ENCODE measurements at places on chromosomes 1 and 21.
A peak's percentile ranks its signal among the peaks of the same experiment; 100 is the strongest.

- DNase-seq = no peak
These were observed 20.9 kb upstream of the C2CD2 start for GRCh38 chr21:41974752-41975053.

DNA sequence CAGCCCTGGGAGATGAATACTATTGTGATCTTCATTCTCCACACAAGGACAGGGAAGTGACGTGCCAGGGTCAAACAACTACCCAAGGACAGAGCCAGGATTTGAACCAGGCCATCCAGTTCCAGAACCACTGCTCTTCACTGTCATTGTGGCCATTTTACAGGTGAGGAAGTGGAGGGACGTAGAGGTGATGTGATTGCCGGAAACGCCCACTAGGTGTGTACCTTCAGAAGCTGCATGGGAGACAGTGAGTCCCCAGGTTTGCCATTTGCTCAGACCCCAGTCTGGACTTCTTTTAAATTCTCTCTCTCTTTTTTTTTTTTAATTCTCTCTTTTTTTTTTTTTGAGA, 207.6 kb upstream of the TMEM51 start:
- DNase-seq = no peak

GRCh38 chr1:186735463-186735862, 55.2 kb upstream of the PTGS2 start:
- DNase-seq = no peak

DNA sequence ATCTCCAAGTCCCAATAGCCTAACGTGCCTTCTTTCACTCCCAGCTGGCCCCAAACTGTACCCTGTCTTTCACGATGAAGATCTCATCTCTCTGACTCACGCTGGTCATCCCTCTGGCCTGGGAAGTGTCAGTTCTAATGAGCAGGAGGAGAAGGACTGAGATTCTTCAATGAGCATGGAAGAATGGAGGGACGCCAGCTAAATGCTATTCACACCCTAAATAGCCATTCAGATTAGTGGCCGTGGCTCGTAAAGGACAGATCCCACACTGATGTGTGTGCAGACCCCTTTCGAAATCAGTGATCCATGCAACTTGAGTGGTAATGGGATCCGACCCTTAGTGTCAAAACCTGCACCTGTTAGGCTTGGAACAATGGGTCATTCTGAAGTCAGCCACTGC, 75.9 kb upstream of the SMYD2 start:
- DNase-seq = no peak

- DNase-seq = no peak
These were observed 3.9 kb downstream of the TXNIP start for GRCh38 chr1:145992502-145992936.

DNA sequence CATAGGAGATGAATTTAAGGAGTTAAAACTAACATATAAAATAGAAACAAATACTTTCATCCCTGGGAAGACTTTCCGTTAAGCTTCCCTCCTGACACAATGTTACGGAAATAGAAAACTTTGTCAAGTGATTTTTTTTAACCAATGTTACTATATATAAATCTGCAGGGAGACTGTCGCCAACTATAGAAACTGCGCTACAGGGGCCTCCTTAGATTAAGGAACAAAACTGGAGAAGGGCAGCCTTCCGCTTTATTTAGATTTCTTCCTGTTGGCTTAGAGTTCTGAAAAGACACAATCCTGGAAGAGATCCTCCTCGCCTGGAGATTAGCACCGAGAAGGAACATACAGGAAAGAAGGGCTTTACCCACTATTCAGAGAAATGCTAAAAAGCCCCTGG, 1.5 kb downstream of the MGST3 start:
- DNase-seq = no peak

- DNase-seq = no peak
These were observed 1.3 kb downstream of the TAF5L start for GRCh38 chr1:229624521-229625070.

DNA sequence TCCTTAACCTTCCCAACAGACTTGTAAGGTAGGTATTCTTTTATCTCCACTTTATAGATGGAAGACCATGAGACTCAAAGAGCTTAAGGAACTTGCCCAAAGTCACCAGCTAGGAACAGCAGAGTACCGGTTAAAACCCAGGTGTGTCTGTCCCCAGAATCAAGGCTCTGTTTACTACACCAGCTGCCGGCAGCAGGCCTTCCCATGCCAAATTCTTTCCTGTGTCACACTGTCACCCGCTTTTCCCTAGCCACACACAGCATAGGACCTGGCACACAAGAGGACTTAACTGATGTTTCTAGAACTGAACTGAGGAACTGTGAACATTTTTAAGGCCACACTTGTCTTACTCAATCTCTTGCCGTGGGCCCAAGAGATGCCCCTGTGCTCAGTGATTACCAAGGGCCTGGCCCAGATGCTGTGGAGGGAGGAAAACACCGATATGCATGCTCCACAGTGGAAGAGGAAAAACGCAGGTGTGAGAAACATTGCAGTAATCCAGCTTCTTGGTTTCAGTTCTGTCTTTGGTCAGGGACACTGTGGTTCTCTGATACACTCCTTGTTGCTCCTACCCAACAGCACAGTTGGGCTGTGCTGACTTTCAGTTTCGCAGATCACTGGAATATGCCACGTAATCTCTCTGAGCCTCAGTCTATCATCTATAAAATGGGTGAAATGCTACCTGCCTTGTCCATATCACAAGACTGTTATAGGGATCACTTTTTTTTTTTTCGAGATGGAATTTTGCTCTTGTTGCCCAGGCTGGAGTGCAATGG, 13.9 kb upstream of the LY9 start:
- DNase-seq = peak; percentile 46

DNA sequence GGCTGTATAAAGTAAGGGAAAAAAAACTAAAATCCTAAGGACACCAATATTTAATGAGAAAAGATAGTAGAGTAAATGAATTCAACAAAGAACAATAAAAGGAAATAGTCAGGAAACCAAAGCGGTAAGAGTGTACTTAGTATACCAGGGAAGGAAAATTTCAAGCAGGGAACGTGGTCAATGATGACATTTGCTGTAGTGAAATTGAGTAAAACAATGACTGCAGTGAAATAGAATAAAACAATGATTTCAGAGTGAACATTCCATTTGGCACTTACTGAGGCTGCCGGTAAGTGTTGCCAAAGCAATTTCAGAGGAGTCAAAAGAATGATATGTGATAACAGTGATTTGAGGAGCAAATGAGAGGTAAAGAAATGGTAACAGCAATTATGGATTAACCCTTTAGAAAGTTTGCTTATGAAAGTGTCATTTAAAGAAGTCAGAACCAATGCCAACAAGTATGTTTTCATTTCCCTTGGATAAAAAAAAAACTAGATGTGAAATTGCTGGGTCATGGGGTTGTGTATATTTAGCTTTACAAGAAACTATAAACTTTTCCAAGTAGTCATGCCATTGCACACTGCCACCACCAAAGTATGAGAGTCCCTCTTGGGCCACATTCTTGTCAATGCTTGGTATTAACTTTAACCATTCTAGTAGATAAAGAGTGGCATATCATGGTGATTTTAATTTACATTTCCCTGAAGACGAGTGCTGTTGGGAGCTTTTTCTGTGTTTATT, 50.5 kb downstream of the VCAM1 start:
- no peak for DNase-seq

DNA sequence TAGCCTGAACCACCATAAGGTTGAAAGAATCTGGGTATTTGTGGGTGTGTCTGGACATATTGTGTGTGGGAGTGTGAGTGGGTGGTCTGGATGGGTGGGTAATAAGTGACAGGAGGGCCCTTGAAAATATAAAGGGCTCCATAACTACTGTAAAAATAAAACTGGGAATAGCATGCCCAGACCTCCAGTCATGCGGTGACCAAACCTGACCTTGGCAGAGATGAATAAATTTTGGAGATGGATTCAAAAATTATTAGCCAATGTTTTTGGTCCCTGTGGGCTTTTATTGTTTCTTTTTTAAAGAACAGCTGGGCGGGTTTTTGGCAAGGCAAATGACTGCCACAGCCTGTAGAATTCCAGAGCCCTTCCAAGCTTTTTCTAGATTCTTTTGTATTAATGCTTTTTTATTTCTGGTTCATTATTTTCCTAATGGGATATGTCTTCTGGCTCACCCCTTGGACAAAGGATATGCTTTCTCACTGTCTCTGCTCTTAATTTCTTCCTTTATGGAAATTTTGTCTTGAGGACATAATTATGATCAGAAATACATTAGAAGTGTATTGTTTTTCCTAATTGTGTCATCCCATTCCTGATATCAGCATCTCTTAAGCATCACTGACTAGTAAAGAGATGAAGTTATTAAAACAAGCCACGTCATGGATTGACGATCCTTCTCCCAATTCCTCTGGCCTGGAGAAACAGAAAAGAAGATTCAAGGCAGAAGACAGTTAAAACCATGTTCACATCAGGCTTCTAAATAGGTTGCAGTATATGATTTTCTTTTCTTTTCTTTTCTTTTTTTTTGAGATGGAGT, 69.5 kb downstream of the NTMT2 start:
- DNase-seq = no peak

GRCh38 chr21:27713154-27714109, 746.5 kb upstream of the ADAMTS5 start:
- no peak for DNase-seq

- no peak for DNase-seq
These were observed 16.1 kb downstream of the LAMC1 start for GRCh38 chr1:183039330-183039729.

- DNase-seq = no peak
These were observed 13.5 kb downstream of the CGN start for GRCh38 chr1:151524736-151525135.

GRCh38 chr1:2466958-2467554, 9.0 kb upstream of the PLCH2 start:
- peak; percentile 32 for DNase-seq

- no peak for DNase-seq
These were observed 19.1 kb upstream of the NTMT2 start for GRCh38 chr1:170126696-170127095.

Data from stimulated activated CD4-positive, alpha-beta T cell treated with anti-CD3 and anti-CD28 coated beads, Interleukin-4, amount 100 ng/mL, for 24 hours (primary cell).